ENCODE measurements at places on chromosomes 5 and 9. TPM values are rescaled to one million over a fixed set of nuclear protein-coding genes. Genes with fewer than 3 reads are reported as not detected.

Gene FOXD4
- polyA plus RNA-seq, result 0.22 TPM

Gene SMIM33
- polyA plus RNA-seq, result not detected

Gene LIX1
- not detected for polyA plus RNA-seq

Gene UNC13B
- 10.9 TPM for polyA plus RNA-seq

GRCh38 chr5:131671994-131672655 lies 37.1 kb upstream of the RAPGEF6 start:
- DNase-seq, result no peak

DNA sequence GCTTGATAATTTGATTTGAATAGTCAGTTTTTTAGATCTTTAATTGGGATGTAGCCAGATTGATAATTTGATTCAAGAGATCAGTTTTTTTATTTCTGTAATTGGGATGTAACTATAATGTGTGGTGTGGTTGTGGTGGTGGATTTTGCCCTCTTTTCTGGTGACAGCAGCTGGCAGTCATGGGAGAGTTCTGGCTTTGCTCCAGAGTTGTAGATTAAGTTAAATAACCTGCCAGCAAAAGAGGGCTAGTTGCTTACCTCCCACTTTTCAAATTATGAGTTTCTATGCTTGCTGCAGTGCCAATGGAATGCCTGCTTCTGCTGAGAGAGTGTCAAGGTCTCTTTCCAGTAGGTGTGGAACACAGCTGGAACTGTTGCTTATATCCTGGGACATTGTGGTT lies 315.1 kb downstream of the CCDC171 start:
- DNase-seq, result no peak

GRCh38 chr5:34899066-34899465 lies 16.2 kb downstream of the RAD1 start:
- DNase-seq, result no peak

- peak; percentile 30 for DNase-seq
These were observed at the start of gene SLC25A46 for GRCh38 chr5:110738812-110739651. Gene SLC25A46, plus strand, starts transcription at chr5:110739007. Its CDS starts 113 bp downstream, at chr5:110739120.

- no peak for DNase-seq
These were observed 161.6 kb upstream of the PANK3 start for GRCh38 chr5:168740811-168741213.

DNA sequence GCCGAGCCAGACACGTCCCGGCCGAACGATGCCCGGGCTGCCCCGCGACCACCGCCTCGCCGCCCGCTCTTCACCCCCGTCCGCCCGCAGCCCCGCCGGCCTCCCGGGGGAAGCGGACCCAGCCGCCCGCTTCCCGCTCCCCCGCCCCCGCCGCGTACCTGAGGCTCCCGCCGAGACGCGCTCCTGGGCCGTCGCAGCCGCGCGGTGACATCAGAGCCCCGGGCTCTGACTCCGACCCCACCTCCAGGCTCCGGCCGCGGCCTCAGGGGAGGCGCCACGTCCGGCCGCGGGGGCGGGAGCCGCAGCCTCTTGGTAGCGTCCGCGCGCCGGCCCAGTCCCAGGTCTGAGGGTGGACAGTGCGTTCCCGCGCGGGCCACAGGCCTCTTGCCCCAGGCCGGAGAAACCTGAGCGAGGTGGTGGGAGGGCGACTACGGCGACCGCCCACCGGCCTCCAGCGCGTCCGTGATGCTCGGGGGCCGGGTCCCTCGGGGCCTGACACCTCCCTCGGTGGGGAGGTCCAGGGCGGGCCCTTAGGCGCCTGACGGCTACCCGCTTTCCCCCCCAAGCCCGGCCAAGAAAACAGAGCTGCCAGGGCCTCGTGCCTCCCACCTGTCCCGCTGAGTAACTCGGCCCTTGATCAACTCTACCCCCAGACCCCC lies at the start of gene SHROOM1:
Gene SHROOM1, minus strand, starts transcription at position 212 of the 659 bp plus-strand sequence. CDS start 4,507 bp downstream, outside the sequence.
- DNase-seq, result no peak

DNA sequence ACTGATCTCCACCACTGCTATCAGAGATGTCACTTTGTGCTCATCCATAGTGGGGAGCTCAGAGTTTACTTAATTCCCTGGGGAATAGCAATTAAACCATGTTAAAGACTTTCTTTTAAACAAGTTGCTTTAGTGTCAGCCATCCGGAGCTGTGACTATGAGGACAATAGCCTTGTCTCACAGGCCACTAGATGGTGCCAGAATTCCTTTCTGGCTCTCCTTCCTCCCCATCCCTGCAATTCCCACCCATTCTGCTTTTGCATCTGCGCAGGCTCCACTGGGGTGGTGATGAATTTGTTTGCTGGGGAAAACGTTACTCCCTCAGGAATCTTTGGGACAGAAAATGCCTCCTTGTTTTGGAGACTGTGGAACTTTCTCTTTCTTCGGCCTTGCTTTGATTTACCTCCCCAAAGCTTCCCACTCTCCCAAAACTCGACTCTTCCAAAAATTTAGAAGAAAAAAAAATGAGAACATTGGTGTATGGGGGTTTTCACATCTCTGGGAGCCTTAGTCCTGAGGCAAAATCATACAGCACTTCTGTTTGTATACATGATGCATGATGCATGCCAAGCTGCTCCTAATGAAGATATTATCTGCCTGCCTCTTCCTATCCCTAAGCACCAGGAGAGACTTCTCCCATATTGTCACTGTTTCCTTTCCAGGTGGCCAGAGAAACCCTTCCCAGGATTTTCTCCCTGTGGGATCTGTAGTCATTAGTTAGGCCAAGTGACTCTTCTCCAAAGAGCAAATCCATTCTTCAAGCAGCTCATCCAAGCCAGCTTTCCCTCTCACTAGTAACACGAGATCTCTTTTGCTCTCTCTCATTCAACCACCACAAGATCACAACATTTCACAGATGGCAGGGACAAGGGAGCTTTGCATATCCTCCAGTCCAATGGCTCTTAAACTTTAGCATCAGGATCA lies 466.1 kb downstream of the TLR4 start:
- DNase-seq, result no peak

DNA sequence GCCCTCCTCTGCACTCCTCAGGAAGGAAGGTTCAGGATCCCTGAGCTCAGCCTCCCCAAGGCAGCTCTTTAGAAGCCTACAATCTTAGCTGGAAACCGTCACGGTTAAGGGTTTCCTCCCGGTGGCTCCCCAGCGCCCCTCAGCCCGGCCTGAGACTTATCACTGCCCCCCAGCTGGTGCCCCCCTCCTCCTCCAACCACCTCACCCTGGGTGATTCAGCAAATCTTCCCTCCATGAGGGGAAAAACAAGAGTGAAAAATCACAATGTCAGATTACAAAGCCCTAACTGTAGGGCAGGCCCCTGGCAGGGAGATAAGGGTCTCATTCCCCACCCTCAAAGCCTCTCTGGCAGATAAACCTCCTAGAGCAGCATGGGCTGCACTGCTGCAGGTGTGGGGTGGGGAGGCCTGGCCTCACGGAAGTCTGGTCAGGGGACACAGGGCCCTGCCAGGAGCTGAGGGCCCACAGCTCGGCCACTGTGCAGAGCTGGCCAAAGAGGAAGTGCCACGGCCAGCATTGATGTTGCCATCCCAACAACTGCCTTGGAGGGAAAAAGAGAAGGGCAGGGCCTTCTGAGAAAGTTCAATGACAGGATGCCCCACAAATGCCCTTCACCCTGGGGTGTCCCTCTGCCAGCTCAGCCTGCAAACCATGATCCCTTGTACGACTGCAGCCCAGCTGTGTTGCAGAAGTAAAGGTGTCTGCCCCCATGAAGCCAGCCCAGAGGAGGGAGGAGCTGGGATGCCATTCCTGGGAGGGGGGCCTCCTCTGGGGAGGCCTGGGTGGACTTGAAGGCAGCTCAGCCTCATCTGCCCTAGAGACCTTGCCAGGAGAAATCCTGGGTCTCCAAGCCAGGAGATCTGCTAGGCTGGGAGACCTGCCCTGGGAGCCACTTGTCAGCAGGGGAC lies 25.9 kb downstream of the GFI1B start:
- DNase-seq, result no peak

DNA sequence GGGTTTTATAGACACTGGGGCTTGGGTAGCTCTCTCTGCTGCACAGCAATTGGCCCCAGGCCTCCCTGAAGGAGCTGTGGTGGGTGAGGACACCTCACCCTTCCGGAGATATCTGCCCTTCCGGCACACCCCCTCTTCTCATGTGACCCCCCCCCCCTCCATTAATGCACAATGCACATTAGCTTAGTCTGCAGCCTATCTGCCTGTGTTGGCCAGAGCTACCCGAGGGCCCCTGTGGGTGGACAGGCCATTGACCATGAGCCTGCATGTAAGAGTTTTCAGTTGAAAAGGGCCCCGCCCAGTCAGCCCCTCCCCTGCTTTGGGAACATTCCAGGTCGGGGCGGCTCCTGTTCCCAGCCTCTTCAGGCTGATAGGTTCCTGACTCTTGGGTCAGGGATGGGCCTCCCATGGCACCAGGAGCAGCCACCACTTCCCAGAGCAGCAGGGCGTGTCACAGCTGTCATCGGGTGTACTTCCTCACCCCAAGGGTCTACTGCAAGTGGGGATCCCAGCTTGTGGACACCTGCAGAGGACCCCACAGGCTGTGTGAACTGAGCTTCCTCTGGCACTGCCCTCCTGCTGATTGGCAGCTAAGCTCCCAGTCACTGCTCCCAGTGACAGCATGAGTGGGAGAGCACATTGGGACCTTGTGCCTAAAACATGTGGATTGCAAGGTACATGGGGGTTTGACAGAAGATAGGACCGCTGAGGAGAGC lies 17.8 kb downstream of the PHF2 start:
- DNase-seq, result no peak

GRCh38 chr9:74951107-74951720 lies 1.5 kb downstream of the C9orf40 start:
- DNase-seq, result no peak
